ENCODE measurements at places on chromosomes 16 and 17.

DNA sequence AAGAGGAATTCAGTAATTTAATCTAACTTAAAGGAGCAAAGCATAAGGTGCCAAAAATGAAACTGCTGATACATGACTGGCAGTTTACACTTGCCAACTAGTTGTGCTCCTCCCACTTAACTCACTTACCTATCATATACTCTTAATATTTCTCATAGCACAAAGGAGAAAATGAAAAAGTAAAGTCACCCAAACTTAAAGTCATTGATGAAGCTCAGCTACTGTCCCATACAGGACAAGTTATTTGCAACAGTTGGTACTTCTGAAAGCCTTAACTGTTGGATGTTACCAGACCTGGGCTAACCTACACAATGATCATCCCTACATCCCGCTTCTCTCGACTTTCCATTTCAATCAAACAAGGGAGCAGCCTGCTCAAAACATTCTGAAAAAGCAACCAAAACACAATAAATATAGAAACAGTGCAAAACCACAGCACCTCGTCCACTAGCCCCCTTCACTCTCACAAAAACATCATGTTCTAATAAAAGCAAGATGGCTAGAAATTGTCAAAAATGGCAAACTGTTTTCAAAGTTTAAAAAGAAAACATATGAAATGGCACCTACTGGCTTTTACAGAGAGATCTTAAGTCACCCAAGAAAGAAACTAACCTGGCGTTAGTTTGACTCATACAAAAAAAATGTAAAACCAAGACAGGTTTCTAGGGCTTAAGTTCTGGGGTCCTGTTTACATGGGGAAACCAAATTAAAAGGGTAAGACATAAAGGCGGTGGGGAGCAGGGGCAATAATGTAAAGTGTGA, 868 bp downstream of the MED13 start:
- no peak for DNase-seq

DNA sequence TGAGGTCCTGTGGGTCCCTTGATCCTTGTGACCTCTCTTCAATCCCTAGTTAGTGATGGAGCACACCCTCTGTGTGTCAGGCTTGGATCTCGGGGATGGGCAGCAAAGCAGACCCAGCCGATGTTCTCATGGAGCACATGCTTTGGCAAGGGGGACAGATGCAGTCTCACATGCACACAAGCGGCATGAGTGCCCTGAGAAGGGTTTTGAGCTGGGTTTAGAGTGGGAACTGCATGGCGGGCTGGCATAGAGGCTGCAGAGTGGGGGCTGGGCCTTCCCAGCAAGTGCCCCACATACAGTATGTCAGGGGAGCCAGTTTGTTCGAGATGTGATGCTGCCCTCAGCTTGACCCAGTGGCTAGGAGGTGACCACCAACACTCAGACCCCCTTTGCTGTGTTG, 41.6 kb downstream of the B9D1 start:
- DNase-seq, result no peak

DNA sequence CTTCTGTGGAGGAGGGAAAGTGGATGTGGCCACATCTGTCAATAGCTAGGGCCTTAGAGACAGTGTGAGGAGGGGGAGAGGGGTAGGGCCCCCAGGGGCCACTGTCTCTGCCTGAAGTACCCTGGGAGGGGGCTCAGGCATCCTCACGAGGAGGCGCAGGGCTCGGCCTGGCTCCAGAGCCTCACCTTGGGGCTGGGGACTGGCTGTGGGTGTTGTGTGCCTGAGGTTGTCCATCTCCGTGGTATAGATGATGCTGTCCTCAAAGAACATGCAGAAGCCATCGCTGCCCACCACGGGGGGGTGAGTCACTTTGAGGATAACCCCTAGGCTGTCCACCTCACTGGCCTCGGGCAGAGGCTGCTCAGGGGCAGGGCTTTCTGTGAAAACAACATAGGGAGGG, 12.1 kb downstream of the PLEKHG4 start:
- no peak for DNase-seq

DNA sequence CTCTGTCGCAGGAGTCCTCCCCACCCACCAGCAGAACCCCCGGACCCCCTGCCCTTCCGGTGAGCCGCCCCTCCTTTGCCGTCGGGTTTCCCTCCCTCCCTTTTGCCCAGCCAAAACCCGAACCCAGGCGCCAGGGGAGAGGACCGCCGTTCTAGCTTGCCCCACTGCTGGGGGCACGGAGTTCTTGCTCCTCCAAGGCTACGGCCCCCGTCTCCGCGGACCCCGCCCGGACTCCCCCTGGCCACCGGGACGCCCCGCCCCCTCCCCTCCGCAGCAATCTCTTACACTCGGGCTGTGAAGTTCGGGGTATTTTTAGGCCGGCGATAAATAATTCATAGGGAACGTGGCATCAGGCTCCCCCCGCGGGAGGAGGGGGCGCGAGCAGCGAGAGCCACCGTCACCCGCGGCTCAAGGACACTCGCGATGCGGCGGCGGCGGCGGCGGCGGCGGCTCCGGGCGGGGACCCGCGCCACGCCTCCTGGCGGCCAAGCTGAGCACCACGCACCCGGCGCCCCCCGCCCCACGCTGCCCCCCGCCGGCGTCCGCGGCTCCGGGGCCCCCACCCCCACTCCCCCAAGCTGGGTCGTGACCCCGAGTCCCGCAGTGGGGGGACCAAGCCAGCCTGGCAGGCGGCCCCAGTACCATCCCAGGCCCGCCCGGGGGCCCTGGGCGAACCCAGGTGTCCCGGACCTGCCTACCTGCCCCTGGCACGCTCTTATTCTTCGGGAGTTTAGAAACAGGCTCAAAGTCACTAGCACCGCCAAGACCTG, at the start of gene GRIN2C:
Gene GRIN2C (minus strand): TSS at position 427 of the 770 bp plus-strand sequence. CDS start 4,793 bp downstream, outside the sequence.
- no peak for DNase-seq

GRCh38 chr16:88353691-88354090, 29.1 kb upstream of the ZNF469 start:
- no peak for DNase-seq

GRCh38 chr17:32553168-32553567, 66.4 kb downstream of the CDK5R1 start:
- no peak for DNase-seq

GRCh38 chr17:7413346-7413985, 5.8 kb downstream of the NLGN2 start:
- DNase-seq, result no peak

GRCh38 chr16:69244336-69244735, 57.4 kb downstream of the SNTB2 start:
- no peak for DNase-seq

GRCh38 chr17:36593656-36594316, 2.1 kb downstream of the DHRS11 start:
- no peak for DNase-seq

GRCh38 chr16:89860747-89861304, 12.6 kb upstream of the TCF25 start:
- DNase-seq, result no peak

DNA sequence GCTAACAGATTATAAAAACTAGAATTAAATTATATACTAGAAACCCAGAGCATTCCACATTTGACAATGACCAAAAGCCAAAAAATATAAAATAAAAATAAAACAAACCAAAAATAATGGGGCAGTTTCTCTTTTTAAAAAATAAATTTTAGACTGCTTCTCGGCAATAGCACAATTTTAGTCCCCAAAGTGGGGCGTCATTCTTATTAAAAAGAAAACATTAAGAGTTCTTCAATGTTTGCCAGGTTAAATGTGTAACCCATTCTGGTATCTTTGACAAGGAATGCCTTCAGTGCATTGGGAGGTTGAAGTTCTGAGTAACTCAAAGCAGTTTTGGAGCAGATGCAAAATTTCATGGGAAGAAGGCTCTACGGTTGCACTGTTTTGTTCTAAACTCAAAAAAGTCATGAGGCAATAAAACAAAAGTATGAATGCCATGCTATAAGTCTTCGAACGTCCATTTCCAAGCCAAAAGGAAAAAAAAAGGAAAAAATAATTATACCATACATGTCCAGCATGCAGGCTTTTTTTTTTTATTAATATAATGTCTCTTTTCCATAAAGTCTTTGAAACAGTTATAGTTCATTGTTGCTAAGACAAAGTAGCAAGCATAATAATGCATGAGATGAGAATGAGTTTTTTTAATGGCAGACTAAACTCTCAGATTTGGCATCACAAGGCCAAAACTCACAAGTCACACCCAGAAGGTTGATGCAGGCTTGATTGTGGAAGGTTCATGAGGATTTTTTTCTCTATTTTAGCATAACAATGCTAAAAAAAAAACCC, 3.1 kb downstream of the MAF start:
- no peak for DNase-seq

DNA sequence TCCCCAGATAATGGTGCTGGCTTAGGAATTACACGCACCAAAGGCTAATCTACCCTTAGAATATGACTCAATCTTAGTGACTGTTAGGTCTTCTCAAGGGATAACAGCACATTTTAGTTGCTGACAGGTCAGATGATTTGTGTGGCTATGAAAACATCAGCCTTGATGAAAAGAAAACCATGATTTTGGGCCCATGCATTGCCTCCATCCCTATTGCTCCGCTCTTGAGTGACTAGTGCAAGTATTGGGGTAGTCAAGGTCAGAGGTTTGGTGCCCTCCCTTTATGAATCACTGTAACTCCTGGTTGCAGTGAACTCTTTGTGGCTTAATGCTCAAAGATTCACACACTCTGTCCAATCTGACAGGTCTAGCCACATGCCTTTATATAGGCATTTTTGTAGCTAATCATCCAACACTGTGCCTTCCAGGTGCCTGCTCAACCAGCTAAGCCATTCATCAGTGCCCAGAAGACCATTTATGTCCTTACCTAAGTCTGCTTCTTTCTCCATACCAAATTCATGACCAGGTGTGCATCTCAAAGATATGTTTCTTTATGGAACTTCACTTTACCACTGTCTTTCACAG, 251.6 kb downstream of the KCNJ2 start:
- DNase-seq, result no peak

DNA sequence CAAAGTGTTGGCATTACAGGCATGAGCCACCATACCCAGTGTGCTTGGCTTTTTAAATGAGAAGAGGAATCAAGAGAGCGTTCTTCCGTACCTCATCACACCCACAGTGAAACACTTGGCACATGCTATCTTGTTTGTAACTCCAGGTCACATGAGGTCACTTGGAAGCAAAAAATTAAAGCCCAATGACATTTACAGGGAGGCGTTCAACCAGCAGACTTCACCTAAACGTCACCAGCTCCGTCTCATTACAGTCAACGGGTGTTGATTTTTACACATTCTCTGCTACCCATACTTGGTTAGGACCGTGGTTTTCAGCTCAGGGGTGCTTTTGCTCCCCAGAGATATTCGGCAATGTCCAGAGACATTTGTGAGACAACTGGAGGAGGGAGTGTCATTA, 127.0 kb downstream of the XYLT1 start:
- no peak for DNase-seq

- DNase-seq, result no peak
Measured at GRCh38 chr16:57306676-57307341, 22.3 kb upstream of the PLLP start.

- DNase-seq, result peak; percentile 55
Measured at GRCh38 chr16:24701521-24701951, 27.9 kb upstream of the TNRC6A start.

- no peak for DNase-seq
Measured at GRCh38 chr16:27431773-27432532, 30.0 kb downstream of the IL21R start.

DNA sequence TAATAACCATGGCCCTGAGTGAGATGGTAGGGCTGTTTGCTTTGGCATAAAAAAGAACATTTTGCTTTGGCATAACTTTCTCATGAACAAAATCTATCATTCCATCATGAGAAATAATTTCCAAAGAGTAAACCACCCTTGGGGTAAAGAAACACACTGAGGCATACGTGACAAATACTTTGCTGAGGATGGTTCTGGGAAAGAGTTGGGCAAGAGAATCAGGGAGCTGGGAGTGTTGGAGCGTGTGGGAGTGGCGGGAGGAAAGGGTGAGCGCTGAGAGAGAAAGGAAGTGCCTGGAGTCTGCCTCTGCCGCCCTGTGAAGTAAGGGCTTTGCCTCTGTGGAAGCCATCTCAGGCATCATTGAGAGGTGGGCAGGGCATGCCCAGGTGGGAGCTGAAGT, 60.2 kb upstream of the ARHGAP44 start:
- no peak for DNase-seq
